ENCODE measurements at places on chromosomes 3 and 15.

GRCh38 chr3:132311841-132312240, 5.4 kb upstream of the ACP3 start:
- DNase-seq: no peak

GRCh38 chr3:11625376-11626083, 18.2 kb downstream of the VGLL4 start:
- no peak for DNase-seq

- no peak for DNase-seq
Observed at GRCh38 chr3:178260887-178261565, 275.2 kb upstream of the KCNMB2 start.

DNA sequence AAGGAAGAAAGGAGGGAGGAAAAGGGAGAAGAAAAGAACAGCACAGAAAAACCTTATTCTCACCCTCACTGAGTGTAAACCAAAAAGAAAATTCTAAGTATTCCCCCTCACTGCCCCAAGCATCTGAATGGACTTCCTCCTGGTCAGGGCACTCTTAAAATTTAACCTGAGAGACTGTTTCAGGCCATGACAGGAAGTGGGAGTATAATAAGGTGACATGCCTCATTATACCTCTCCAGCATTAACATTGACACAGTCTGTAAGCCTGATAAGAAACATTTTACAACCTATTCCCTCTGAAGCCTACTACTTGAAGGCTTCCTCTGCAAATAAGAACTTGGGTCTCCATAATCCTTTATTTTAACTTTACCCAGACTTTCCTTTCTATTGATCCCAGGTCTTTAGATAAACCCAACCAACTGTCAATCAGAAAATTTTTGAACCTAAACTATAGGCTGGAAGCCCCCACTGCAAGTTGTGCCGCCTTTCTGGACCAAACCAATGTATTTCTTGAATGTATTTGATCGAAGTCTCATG, 41.7 kb downstream of the SLCO2A1 start:
- DNase-seq: no peak

GRCh38 chr3:130712718-130713423, 33.8 kb downstream of the PIK3R4 start:
- DNase-seq: no peak
